ENCODE measurements at places on chromosomes 4 and X. TPM values are rescaled to one million over a fixed set of nuclear protein-coding genes. Genes with fewer than 3 reads are reported as not detected.

Gene CASP6
- 22.2 TPM for total RNA-seq

Gene GAB3
- total RNA-seq: 0.64 TPM

Gene ZFP42
- total RNA-seq: not detected

Gene CA5B
- 9.0 TPM for total RNA-seq

Gene TRMT10A
- total RNA-seq: 4.5 TPM

Gene TMEM185A
- 14.5 TPM for total RNA-seq

Gene FGG
- total RNA-seq: not detected

Gene TBX22
- total RNA-seq: not detected

Gene ODAPH
- total RNA-seq: not detected
